ENCODE measurements at places on chromosomes 7 and 10.

DNA sequence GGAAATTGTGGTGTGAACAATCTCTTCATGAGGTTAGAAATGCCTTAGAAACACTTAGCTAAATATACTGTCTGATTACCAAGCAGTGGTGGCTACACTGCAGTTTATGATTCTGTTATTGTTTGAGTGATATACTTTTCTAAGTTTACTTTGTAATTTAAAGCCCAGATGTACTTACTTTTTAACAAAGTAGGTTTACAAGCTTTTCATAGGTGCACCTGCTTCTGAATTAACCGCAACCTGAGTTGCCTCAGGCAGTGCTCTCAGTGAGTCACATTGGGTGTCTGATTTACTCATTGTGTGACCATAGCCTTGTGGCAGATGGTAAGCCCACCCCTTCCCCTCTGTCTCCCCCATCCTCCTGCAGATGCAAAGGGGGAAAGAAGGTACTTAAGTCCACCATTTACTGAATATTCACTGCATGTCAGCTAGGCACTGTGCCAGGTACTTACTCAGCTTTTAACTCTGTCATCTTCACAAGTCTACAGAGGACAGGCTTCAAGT is 9.0 kb downstream of the MTURN start:
- no peak for DNase-seq

DNA sequence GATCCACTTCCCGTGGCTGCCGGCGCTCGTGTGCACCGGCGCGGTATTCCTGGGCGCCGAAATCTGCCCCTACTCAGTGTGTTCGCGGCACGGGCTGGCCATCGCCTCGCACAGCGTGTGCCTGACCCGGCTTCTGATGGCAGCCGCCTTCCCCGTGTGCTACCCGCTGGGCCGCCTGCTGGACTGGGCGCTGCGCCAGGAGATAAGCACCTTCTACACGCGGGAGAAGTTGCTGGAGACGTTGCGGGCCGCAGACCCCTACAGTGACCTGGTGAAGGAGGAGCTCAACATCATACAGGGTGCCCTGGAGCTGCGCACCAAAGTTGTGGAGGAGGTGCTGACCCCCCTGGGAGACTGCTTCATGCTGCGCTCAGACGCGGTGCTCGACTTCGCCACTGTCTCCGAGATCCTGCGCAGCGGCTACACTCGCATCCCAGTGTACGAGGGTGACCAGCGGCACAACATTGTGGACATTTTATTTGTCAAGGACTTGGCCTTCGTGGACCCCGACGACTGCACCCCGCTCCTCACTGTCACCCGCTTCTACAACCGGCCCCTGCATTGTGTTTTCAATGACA is 1.3 kb downstream of the CNNM1 start:
- no peak for DNase-seq

- DNase-seq, result no peak
These were observed 14.9 kb downstream of the MET start for GRCh38 chr7:116686812-116687419.

GRCh38 chr7:52507546-52508255 is 527.7 kb upstream of the POM121L12 start:
- peak; percentile 20 for DNase-seq

- DNase-seq, result no peak
These were observed 60.0 kb downstream of the VTI1A start for GRCh38 chr10:112507046-112507445.

DNA sequence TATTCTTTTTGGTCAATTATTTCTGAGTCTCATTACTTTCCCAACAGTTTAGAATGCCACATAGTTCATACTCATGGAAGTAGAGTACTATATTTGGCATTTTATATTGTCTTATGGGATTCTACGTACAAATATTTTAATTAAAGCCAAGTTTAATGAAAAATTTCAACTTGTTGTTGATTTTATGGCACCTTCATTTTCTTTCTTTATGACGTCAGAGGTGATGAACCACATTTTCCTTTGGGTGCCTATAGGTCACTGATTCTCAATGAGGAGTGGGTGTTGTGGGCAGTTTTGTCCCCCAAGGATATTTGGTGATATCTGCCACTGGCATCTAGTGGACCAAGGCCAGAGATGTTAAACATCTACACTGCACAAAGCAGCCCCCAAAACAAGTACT is 1071.3 kb downstream of the NXPH1 start:
- DNase-seq, result no peak

DNA sequence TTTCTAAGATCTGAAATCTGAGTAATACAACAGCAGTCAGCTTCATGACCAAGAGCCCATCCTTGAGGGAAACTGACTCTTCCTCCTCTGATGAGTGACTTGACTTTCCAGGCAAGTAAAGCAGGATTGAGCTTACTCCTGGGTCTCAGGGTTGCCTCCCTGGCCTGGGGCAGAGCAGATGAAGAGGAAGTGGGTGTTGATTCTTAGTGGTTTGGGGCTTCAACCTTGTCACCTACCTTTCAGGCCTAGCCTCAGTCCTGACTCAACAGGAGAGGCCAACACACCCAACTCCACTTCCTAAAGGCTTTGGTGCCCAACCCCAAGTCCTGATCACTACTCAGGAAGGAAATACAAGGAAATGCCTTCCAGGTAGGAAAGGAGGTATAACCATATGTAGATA is 54.1 kb downstream of the KCNMA1 start:
- no peak for DNase-seq

DNA sequence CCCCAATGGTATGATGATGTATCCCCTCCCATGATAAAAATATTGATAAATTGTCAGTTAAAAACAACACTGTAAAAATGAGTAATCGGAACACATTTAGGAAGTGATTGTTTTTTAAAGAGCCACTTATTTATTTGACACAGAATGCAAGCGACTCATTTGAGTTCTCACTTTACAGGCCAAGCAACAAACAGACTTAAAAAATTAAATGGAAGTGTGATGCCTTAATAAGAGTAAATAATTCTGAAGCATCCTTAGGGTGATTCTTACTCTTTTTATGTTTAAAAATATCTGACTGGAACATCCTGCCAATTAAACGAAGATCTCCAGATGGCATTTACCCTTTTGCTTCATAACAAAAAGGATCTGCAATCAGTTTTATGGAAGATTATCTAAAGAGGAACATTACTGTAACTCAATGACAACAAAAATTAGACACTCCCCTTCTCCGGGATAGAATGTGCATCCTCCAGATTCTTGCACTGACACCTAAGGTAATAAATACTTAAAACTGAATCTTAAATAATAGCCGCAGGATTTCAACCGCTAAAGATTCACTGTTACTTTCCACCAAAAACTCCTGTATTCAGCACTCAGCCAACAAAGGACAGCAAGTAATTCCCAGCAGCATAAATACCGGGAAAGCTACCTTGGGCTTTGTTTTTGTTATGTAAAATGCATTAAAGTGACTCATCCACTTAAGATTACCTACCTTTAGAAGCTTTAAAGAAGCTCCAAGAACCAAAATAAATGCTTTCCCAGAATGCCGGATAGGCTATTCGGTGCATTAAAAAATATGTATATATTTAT is 1.7 kb downstream of the CACNA2D1 start:
- no peak for DNase-seq

GRCh38 chr7:77475181-77475580 is 59.0 kb upstream of the GSAP start:
- DNase-seq, result no peak

DNA sequence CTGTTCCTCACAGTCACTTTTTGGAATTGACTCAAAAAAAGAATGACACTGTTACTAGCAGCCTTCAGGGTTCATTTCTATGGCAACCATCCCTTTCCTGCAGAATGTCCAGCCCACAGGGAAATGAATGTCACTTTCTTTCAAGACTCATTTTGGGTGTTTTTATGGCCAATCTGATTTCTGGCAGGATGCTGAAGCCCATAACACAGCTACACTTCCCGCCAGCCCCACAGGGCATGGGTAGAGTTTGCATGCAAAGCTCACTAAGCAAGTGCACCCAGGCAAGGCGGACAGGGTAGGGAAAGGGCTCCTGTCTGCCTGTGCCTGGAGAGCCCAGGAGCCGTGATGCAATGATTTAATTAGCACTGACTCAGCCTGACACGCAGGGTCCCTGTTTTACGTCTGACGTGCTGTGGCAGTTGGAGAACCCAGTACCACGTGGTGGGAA is 26.1 kb upstream of the GPAM start:
- DNase-seq, result no peak

- DNase-seq, result no peak
These were observed 92.0 kb downstream of the LSMEM1 start for GRCh38 chr7:112572669-112573301.

- DNase-seq, result no peak
These were observed 302.1 kb downstream of the CACNA2D1 start for GRCh38 chr7:82141427-82141826.

DNA sequence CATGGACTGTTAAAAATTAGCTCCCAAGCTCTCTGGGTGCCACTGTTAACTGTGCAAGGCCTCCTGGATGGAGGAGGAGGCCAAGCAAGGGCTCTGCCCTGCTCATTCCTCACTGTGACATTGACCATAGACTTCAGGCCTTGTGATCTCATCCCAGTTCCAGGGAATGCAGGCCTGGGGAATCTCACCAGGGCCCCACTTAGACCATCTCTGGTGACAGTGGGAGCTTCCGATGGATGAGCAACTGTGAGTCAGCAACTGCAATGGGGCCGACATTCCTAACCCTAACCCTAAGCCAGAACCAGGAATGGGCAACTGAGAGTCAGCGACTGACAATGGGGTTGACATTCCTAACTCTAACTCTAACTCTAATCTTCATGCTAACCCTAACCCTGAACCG is 50.4 kb upstream of the MSMB start:
- DNase-seq, result no peak

GRCh38 chr10:133608855-133609254 is 17.7 kb downstream of the FRG2B start:
- no peak for DNase-seq

GRCh38 chr7:138935465-138936011 is 45.7 kb downstream of the KIAA1549 start:
- no peak for DNase-seq

DNA sequence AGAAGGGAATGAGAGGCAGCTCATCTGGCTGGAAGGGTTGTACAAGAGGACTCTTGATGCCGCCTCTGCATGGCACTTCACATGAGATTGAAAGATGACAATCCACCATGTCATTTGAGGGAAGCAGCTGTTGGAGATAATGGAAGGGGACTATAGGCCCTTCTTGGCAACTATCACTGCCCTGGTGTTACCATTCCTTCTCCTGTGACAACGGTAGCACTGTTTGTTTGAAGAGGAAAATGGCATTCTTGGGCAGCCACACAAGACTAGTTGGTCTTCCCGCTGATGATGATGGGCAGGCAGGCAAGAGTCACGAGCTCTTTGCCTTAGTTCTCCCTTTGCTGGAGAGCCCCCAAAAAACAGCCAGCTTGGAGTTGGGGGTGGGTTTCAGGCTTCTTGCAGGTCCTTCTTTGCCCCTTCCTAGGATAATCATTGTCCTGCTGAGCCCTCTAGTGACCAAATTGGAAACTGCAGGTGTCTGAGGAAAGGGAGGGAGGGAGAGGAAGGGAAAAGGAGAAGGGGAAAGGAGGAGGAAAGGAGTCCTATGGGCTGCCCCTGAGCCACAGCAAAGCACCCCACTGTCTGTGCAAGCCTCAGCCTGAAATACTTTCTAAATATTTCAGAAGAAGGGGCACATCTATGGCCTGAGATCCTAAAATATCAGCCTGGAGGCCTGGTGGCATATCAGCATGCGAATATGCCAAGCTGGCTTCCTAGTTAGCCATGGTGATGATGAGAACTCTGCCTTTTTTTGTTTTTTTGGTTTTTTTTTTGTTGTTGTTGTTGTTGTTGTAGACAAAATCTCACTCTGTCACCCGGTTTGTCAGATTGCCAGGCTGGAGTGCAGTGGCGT is 165.6 kb upstream of the KMT2E start:
- peak; percentile 30 for DNase-seq

DNA sequence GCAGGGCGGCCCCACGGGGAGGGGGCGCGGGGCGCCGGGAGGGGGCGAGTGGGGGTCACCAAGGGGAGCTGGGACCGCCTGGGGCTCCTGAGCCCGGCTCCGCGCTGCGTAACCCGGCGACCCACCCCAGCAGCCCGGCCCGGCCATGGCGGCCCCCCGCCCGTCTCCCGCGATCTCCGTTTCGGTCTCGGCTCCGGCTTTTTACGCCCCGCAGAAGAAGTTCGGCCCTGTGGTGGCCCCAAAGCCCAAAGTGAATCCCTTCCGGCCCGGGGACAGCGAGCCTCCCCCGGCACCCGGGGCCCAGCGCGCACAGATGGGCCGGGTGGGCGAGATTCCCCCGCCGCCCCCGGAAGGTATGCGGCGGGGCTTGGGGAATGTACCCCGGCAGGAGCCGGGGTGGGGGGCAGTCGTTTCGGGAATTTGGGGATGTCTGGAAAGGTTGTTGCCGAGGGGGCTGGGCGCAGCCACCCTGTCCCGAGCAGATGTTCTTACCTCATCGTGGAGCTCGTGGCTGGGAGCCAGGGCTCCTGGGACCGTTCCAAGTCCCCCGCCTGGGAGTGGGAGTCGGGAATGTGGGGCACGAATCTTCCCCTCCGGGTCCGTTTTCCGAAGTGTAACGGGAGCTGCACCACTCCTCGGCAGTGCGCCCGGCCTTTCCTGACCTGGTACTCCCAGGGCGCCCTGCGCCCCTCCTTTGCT is 431 bp downstream of the ZYX start:
- peak; percentile 27 for DNase-seq

DNA sequence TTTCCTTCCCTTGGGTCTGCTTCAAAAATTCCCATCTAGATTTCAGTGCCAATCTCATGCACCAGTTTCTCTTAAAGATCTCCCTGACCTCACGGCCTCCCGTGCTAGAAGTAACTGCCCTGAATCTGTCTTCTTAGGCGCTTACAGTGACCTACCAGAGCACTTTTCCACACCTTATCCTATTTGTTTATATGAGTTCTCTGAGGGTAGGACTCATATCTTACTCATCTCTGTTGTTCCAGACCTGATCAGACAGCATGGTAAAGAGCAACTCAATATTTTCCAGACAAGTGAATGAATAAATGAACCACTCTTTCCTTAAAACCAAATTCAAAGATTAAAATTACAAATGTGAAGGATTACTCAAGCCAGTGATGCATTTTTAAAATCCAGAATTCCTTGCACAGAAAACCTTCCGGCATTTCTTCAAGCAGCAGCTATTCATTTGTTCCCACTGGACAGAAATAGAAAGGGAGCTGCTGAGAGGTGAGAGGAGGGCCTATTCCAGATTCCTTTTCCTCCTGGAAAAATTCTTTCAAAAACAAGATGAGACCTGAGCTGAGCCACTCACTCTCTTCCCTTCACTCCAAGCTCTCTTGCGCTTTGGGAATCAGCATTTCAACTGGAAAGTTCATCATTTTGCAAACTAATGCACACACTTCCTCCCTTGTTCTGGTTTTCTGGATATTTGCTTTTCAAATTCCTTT is 94.6 kb downstream of the ELMO1 start:
- no peak for DNase-seq
